ENCODE measurements at places on chromosomes 1 and 21.
A peak's percentile ranks its signal among the peaks of the same experiment; 100 is the strongest.

- DNase-seq: no peak
These were observed 1.5 kb downstream of the ATP1A1 start for GRCh38 chr1:116374353-116375147.

- DNase-seq: no peak
These were observed at the start of gene LPAR3 for GRCh38 chr1:84892705-84893618. TSS of gene LPAR3 (minus strand) at chr1:84893206. CDS start at chr1:84866120, 27,086 bp downstream.

GRCh38 chr1:71582673-71583072, 501.8 kb upstream of the ZRANB2 start:
- DNase-seq: no peak

DNA sequence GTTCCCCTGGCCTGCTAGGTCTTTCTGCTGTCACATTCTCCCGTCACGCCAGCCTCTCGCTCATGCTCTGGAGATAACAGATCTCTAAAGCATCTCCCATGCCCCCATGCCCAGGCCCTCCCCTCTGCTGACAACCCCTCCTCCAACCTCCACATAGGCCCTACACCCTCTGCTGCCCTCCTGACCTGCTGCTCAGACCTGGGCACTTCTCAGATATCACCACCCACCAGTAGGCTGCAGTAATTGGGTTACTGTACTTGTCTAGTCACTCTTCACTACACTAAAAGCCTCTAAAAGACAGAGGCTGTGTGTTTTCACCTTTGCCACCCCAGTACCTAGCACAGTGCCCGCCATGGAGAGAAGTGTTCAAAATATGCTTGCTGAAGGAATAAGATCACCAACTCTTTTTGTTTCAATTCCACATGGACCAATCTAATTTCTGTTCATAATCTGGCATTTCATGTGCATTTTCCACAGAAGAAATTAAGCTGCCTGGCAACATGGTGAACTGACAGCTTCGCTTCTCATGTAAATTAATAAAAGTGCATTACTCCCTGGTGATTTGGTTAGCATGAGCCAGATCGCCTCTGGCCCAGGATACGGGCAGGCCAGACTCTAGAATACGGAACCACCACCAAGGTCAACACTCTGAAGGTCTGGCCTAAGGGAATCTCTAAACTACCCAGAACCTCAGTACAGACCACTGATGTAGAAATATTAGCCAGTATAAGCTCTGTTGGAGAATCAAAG, 20.7 kb downstream of the LBR start:
- no peak for DNase-seq

- DNase-seq: peak; percentile 32
These were observed 24.7 kb downstream of the HSF2BP start for GRCh38 chr21:43634618-43635017.

GRCh38 chr1:28058168-28058567, 30.2 kb downstream of the EYA3 start:
- DNase-seq: no peak

GRCh38 chr1:106755682-106756406, 300.6 kb upstream of the PRMT6 start:
- peak; percentile 61 for DNase-seq

DNA sequence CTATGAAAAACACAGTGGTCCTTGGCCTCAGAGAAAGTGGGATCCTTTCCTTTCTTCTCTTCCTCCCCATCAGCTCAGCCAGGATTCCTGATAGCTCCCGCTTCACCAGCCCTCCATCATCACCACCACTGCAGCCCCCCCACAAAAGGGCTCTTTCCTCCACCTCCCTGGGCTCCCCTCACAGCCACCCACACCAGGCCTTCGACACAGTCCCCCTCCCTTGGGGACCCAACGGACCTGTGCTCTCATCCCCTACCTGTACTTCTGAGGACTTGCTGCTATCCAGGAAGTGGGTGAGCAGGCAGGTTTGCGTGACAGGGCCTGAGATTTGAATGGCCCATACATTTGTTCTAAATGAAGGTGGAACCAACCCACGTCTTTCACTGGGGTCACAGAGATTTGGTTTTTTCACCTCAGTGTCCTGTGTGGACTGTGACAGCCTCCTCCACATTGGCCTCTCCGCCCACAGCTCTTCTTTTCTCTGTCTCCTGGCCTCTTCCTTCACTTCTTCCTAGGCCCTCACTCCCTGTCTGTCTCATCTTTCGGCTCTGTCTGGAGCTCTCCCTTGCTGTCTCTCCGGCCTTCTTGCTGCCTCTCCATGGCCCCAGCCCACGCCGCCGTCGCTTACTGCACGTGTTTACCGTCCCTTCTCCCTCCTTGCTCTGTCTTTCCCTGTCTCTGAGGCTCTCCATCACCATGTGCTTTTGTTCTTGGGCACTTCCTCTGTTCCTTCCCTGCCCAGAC, 238.6 kb downstream of the FOXD2 start:
- no peak for DNase-seq

DNA sequence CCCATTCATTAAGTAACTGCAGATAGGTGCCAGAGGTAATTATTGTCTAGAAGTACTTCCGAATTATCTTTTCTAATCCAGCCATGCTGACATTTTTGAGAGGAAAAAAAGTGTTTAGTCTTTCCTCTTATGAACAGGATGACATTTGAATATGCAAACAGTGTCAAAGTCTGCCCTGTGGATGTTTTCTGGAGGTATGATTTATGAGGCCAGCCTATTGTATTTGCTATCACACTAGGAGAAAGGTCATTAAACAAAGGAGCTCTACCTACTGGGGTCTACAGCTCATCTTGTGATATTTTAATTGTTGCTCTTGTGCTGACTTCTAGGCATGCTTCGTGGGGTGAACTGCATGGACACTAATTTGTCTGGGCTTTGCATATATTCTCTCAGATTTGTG, 559.7 kb upstream of the CAMK1G start:
- DNase-seq: no peak

- DNase-seq: no peak
These were observed 37.1 kb upstream of the EXO1 start for GRCh38 chr1:241810769-241811405.

All from GM04504 (cell line).